SK-N-DZ (cell line): ENCODE measurements at places on chromosomes 1 and 21.
A peak's percentile ranks its signal among the peaks of the same experiment; 100 is the strongest.

- DNase-seq: no peak
Observed at GRCh38 chr1:188061881-188062280, 1233.1 kb downstream of the PLA2G4A start.

DNA sequence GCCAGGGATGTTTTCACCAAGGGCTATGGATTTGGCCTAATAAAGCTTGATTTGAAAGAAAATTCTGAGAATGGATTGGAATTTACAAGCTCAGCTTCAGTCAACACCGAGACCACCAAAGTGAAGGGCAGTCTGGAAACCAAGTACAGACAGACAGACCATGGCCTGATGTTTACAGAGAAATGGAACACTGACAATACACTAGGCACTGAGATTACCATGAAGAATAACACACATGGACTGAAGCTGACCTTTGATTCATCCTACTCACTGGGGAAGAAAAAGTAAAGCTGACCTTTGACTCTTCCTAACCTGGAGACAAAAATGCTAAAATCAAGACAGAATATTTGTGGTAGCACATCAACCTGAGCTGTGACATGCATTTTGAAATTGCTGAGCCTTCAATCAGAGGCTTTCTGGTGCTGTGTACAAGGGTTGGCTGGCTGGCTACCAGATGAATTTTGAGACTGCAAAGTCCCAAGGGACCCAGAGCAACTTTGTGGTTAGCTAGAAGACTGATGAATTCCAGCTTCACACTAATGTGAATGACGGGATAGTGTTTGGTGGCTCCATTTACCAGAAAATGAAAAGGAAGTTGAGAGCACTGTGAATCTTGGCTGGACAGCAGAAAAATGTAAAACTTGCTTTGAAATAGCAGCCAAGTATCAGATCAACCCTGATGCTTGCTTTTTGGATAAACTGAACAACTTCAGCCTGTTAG lies 190.4 kb upstream of the KCTD3 start:
- DNase-seq: no peak

GRCh38 chr1:199173356-199173755 lies 534.5 kb downstream of the PTPRC start:
- DNase-seq: no peak

GRCh38 chr21:16195538-16195910 lies 465.7 kb downstream of the USP25 start:
- no peak for DNase-seq

- no peak for DNase-seq
Observed at GRCh38 chr1:941015-941587, 17.4 kb downstream of the SAMD11 start.

DNA sequence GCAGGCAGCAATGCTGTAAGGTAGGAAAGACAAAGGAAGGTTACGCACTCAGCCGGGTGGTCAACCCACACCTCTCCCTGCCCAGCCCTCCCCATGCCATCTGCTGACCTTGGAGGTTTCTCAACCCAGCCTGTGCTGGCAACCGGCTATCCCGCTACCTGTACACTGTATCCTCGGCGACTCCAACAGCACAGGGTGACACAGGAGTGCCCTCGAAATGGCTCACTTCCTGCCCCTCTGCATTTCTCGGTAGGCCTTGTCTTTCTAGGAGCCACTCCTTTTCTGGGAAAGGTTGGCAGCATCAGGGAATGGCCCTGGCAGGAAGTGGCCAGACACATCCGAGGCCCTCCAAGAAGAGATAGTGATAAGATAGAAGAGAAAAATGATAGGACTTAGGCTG lies 124.0 kb downstream of the PROX1 start:
- no peak for DNase-seq

DNA sequence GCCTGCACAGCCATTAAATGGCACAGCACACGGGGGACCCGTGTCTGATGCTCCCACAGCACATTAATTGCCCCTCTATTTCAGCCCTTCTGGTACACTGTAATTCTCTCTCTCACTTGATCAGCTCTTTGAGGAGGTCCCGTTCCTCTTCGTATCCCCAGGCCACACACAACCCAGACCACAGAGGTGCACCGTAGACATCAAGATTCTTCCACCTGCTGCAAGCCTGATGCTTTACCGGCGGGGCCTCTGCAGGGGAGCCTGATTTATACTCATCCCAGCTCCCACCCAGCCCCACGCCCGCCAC lies 759 bp downstream of the SMYD3 start:
- no peak for DNase-seq

GRCh38 chr21:32380940-32381339 lies 11.9 kb downstream of the URB1 start:
- no peak for DNase-seq

DNA sequence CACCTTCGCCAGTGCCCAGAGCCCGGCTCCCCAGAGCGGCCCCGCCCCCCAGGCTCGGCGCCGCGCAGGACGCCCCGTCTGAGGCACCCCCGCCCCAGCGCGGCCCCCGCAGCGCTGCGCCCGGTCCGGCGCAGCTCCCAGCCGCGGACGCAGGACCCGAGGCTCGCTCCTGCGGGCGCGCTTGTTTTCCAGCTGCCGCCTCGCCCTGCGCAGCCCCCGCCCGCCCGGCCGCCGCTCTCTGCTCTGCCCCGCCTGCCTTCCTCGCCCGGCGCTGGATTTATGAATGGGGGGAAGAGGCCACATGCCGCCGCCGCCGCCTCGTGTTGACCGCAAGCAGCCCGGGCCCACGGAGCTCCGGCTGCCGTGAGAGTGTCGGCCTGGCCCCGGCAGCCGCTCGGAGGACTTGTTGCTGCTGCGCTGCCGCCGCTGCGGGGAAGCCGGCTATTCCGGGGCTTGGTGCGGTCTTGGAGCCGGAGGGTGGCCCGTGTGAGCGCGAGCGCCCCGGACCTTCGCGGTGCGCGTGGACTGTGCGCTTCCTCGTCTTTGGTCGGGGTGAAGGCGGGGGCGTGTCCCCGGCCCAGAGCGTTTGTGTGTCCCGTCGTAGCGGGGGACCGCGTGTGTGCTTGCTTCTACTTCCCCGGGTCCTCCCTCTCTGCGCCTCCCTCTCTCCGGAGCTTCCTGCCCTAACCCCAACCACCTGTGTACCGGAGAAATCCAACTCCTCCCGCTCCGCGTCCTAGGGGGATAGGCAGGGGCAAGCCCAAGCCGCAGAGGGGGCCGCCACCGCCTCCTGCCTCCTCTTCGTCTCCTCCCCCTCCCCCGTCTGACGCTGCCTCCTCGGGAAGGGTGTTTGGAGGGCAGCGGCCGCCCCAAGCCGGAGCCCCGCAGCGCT lies 736 bp downstream of the KCNC4 start:
- DNase-seq: no peak

DNA sequence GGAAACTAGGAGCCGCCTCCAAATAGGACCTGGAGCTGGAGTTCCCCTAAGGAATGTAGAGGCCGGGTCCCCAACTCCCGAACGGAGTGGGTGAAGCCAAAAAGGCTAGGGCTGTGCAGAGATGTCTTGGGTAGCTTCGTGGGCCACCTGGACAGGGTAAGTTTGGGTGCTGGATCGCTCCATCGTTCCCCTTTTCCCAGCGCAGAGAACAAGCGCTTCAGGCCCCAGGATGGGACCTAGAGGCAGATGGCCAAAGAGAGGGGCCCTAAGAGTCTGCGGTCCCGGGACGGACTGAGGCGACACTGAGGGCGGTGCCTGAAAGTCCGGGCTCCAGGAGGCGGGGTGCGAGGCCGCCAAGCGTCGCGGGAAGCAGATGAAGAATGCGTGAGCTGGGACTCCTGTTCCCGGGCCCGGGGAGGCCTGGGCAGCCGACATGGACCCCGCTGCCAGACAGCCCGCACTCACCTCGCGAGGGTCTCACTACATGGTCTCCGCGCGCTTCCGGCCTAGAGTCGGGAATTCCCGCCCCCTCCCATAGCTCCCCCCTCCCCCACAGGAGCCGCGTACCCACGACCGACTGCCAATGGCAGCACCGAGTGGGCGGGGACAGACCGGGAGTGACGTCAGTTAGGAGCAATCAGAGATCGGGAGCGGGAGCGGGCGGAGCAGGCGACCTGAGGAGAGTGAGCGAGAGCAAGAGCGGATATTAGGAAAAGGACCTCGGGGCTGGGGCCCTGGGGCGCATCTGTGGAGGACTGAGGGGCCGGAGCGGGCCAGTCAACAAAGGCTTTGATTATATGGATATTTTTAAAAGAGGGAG lies at the start of gene SLC39A1:
Gene SLC39A1, minus strand, starts transcription at position 508 of the 820 bp plus-strand sequence. CDS start 822 bp downstream, outside the sequence.
- peak; percentile 99 for DNase-seq

- no peak for DNase-seq
Observed at GRCh38 chr1:153872331-153872730, 50.4 kb downstream of the GATAD2B start.

DNA sequence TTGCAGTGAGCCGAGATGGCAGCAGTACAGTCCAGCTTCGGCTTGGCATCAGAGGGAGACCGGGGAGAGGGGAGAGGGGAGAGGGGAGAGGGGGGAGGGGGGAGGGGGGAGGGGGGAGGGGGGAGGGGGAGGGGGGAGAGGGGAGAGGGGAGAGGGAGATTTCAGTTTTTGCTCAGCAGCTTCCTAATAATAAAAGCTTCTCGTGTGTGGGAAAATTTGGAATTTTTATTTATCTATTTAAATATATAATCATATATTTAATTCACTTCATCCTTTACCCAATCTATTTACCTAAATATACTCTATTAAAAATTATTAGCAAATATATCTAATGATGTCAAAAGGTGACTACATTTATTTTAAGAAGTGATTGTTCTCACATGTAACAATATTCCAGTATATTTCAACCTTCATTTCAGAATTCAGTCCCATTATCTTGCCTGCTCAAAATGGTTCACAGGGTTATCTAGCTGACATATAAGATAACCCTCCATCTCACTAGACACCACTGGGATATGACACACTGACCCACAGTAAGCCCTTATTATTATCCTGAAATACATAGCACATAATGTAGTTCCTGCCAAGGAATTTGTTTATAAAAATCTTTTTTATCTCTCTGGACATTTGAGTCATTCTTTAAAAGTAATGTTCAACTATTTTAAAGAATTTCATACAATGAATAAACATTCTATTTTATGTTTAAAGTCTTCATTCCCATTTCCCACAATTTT lies 105.9 kb downstream of the GPATCH2 start:
- DNase-seq: no peak

DNA sequence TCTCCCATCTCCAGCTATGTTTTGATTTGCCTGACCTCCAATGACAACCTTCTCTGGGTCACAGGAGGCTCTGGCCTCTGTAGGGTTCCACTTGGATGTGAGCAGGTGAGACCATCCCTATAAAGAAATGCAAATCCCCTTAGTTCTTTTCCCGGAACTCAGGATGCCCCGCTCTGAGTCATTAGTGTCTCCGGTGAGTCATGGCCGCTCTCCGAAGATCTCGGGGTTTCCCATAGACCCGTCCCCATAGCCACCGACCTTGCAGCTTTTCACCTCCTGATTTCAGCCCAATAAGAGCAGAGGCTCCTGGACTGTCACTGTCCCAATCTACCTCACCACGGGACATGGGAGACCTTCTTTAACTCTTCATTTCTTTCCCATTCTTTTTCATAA lies 98.2 kb downstream of the PGBD5 start:
- no peak for DNase-seq

DNA sequence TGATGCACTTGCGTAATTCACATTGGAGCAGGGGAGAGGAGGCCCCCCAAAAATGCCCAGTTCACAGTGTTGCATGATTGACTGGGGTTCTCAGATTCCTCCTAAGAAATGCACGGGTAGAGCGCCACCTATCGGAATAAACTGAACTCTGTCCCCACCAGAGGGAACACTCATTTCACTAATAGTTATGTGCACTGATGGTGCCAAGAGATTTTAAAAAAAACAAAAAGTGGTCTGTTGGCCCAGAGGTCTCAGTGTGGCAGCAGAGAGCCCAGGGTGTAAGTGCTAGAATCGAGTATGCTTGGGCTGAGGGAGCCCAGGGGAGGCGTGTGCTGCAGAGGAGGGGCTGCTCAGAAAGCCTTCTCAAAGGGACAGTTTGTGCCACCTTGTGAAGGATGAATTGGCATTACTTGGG lies 6.9 kb downstream of the PINK1 start:
- peak; percentile 33 for DNase-seq

DNA sequence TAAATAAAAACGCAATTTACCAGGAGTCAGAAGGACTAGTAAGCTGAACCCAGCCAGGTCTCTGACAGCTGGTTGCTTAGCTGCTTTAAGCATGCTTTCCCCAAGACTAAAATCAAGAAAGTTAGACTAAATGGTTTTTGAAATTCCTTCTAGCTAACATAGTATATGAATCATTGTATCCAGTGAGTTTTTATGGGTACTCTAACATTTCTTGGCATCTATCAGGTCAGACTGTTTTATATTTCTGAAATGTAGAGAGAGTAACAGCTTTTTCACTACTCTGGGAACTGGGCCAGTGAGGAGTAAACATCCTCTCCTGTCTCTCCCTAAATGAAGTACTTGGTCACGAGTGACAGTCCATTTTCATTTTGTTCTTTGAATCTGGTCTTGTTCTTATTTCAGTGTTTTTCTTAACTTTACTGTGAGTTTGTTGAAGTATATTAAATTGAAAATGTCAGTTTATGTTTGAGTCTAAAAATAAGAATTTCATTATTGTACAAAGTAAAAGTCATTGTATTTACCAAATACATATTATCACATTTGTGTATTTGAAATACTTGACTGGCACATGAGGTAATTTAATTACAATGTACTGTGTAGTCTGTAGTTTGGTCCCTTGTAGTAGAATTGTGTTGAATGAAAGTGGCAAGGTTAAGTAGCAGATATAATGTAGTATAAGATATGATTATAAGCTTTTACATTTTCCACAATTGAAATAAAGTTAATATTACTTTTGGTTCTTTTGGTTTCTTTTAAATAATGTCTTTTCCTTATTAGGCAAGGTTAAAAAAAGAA lies 47.6 kb downstream of the PKN2 start:
- DNase-seq: no peak

DNA sequence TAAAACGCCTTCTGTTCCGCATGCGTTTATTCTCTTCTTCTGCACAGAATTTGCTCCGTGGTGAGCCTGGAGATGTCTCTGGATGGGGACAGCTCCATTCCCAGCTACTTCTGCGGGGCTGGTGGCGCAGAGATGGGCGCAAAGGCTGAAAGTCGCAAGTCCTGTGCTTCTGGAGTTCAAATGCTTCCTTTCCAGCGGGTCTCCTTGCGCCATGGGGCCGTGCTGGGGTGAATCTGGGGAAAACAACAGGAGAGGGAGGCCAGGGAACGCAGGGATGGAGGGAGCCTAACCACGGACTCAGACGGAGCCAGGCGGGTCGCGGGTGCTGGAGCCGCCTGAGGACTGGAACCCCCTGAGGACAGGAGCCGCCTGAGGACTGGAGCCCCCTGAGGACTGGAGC lies 2.9 kb upstream of the OR2T12 start:
- no peak for DNase-seq

GRCh38 chr1:162902416-162902815 lies 41.4 kb upstream of the CCDC190 start:
- DNase-seq: no peak
